Hypothalamus (tissue), 51 donors: ENCODE measurements at places on chromosomes 13 and 19.

DNA sequence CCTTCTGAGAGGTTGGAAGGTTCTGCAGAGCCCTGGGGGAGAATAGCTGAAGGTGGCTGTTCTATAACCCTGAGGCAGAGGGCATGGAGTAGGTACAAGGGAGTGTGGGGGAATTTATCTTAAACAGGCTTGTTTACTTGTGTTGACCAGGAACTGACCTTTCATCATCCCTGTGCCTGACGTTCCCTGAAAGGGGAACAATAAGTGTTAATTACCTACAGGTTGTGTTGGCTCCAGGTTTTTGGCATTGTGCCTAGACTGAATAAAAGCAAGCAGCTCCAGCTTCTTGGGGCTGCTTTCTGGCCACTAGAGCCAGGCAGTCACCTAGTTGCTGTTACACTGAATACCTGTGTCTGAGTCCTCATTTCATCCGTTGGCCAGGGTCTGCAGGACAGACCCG is 60.0 kb downstream of the ZNF627 start:
- DNase-seq = no peak

GRCh38 chr13:23793711-23794110 is 95.5 kb downstream of the MIPEP start:
- DNase-seq = no peak

DNA sequence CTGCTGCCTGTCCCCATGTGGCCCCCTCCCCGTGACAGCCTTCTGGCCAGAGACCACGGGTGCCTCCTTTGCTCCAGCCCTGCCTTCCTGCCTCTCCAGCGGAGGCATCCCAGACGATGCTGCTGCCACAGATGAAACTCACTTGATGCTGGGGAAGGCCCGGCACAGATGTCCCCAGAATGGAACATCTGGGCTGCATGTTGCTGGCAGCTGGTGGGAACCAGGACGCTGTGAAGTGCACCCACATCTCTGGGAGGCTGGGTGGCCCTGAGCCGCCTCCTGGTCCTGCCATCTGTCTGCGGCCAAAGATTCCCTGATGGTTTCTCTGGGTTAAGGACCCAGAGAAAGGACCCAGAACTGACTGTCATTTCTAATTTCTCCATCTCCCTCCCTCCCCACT is 51.9 kb upstream of the PTPRS start:
- DNase-seq = no peak

GRCh38 chr13:45205124-45205523 is 4.3 kb upstream of the KCTD4 start:
- no peak for DNase-seq

GRCh38 chr19:46710687-46711086 is 6.2 kb downstream of the PRKD2 start:
- DNase-seq = no peak

DNA sequence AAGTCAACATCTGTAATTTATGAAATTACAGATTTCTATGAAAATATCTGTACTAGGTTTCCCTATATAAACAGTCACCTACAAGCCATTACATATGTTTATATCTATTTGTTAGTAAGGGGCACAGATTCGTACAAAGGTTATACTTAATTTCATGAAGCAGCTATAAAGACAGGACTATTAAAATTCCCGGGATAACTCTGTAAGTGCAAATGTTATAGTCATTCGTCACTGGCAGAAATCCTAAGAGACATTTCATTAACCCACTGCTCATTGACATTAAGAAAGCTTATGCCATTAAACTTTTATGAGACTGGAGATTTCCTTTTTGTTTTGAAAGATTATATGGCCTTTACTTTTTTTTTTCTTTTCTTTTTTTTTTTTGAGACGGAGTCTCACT is 122.9 kb downstream of the MYO16 start:
- DNase-seq = no peak
